ENCODE measurements at places on chromosomes 5 and 9. TPM values are rescaled to one million over a fixed set of nuclear protein-coding genes. Genes with fewer than 3 reads are reported as not detected.

Gene ZMAT2
- total RNA-seq, result 26.0 TPM

Gene TTF1
- total RNA-seq, result 8.9 TPM

Gene MPDZ
- 49.6 TPM for total RNA-seq

Gene PCSK5
- total RNA-seq, result 25.0 TPM

Gene ADAMTS2
- 32.0 TPM for total RNA-seq

Gene NKD2
- 36.5 TPM for total RNA-seq

Gene PHF24
- 0.23 TPM for total RNA-seq

Gene MARVELD2
- total RNA-seq, result 26.8 TPM

Gene EGFLAM
- 14.2 TPM for total RNA-seq

Gene ENTPD2
- 3.6 TPM for total RNA-seq

Gene PTCH1
- 35.0 TPM for total RNA-seq

Gene PCDHA6
- 0.88 TPM for total RNA-seq

Gene HMMR
- 11.0 TPM for total RNA-seq

Gene HSPB3
- total RNA-seq, result 17.4 TPM

Gene ARHGEF28
- total RNA-seq, result 63.9 TPM

Gene STC2
- total RNA-seq, result 3.9 TPM

Gene PCDHGB4
- 14.1 TPM for total RNA-seq

Gene IL4
- total RNA-seq, result not detected

Gene PDZD2
- total RNA-seq, result 25.3 TPM

Gene GAPVD1
- 59.5 TPM for total RNA-seq

Gene SLC28A3
- total RNA-seq, result 0.64 TPM

Gene GNA14
- total RNA-seq, result 21.1 TPM

Gene PURA
- 15.7 TPM for total RNA-seq

Gene SLC27A6
- total RNA-seq, result 0.93 TPM

Gene RANBP17
- 29.2 TPM for total RNA-seq

Gene PDE6A
- total RNA-seq, result 0.06 TPM

Gene IRF1
- total RNA-seq, result 31.0 TPM

Gene TUSC1
- 20.9 TPM for total RNA-seq

Gene MARCHF11
- 0.35 TPM for total RNA-seq

Gene WNT8A
- 0.18 TPM for total RNA-seq

Gene SFXN1
- 49.2 TPM for total RNA-seq

Gene ADGRD2
- total RNA-seq, result not detected

Gene SLC6A7
- 0.06 TPM for total RNA-seq

Gene DMRTA1
- 1.3 TPM for total RNA-seq
